Heart right ventricle (tissue), 16 donors: ENCODE measurements at places on chromosomes 5 and 9.

DNA sequence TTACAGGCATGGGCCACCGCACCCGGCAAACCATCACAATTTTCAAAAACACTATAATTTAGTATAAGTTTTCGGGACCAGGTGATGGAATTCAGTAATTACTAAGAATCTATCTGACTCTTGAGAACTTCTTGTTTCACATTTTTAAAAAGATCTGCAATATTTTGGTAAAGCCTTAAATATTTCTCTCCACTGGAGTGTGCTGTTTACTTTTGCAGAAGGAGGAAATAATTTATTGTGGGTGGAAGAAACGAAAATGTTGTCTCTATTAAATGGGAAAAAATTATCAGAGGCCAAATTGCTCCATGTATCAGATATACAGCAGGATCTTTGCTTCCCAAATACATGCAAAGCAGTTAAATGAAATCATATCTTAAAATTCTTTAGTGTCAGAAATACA lies 566.8 kb upstream of the CYLC2 start:
- no peak for DNase-seq

DNA sequence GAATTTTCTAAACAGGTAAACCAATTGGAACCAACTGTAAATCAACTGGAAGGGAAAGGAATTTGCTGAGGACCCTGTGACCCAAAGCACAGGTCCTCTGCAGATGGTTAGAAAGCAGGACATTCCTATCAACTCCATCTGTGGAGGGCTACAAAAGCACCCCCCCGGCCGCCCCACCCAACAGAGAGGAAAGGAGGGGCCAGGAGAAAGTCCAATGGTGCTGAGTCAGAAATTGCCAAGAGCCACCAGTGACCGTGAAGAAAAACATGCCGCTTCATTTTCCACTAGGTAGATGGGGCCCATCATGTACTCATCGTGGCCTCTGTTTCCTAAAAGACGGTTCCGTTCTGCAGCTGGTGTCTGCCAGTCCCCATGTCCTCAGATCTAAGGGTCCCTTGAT lies 66.3 kb downstream of the RAPGEF1 start:
- DNase-seq: no peak

- DNase-seq: peak; percentile 1
These were observed 123.7 kb downstream of the WNK2 start for GRCh38 chr9:93307468-93308157.

- peak; percentile 49 for DNase-seq
These were observed 189.5 kb upstream of the PPP1R26 start for GRCh38 chr9:135290086-135290485.

GRCh38 chr5:39176759-39177630 lies 42.4 kb downstream of the FYB1 start:
- no peak for DNase-seq

DNA sequence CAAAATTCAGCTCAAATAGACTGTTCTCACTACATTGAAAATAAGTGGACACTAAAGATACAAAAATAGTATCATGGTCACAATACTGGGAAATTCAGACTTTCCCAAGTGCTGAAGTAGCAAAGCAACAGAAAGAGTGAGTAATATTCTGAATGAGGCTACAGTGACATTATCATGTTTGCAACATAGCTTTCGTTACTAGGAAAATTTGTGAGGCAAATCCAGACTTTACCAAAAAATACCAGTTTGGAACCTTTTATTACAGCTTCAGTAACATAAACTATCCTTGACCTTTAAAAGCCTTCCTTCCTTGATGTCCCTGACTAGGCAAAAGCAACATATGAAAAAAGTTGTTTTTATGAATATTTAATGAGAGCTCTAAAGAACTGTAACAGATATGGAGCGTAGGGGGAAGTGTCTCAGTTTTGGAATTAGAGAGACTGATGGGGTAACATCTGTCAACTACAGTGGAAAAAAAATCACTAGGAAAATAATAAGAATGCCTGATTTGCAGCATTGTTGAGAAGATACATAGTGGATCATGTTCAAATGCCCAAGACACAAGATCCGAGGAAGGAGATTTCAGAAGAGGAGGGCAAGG lies 312.9 kb downstream of the ADGRV1 start:
- DNase-seq: no peak

DNA sequence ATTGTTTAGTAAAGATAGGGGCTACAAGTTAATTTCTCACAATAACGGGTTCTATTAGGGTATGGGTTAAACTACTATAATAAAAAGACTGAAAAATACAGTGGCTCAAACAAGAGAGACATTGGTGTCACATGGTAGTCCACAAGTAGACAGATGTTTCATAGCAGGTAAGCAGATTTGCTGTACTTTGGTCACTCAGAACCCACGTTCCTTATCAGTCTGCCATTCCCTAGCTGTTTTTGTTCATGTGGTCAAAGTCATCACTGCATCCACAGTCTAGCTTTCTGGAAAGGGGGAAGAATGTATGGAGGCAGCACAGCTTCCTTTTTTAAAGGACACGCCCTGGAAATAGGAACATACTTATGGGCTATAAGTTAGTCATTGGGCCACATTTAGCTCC lies 73.0 kb downstream of the SLC12A2 start:
- no peak for DNase-seq

- no peak for DNase-seq
These were observed 301.8 kb upstream of the PRR16 start for GRCh38 chr5:120162321-120162720.

- no peak for DNase-seq
These were observed 6.8 kb upstream of the FXN start for GRCh38 chr9:69028754-69029153.
